ENCODE measurements at places on chromosomes 6 and 20.

DNA sequence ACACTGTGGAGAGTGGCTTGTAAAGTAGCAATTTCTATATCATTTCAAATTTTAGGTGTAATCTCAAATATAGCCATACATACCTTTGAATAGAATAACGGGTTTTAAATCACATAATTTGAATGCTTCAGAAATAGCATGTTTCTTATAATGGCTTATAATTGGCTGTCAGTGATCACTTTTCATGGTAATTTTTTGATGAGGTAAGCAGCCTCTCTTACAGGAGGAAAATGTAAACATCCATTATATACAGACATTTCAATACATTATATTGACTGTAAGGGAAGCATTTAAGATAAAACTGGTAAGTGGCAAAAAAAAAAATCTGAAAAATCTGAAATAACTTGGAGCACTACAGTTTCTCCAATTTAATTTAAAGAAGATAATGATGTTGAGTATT is 67.8 kb upstream of the PHACTR2 start:
- DNase-seq, result no peak

GRCh38 chr6:148986608-148987007 is 239.8 kb downstream of the UST start:
- no peak for DNase-seq

GRCh38 chr6:42374018-42374669 is 77.6 kb downstream of the TRERF1 start:
- DNase-seq, result no peak

DNA sequence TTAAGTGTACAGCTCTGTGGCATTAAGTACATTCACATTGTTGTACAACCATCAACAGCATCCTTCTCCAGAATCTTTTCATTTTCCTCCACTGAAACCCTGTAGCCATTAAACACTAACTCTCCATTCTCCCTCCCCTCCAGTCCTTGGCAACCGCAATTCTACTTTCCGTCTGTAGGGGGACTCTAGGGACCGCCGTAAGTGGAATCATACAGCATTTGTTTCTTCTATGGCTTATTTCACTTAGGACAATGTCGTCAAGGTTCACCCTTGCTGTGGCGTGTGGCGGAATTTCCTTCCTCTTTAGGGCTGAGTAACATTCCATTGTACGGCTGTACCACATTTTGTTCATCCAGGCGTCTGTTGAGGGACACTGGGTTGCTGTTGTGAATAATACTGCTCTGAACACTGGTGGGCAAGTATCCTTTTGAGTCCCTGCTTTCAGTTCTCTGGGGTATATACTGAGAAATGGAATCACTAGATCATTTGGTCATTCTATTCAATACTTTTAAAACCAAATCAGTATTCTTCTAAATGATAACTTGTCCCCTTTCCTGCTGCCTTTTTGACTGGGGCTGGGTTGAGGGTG is 50.7 kb downstream of the PPP1R3G start:
- peak; percentile 78 for DNase-seq

GRCh38 chr6:5205035-5205507 is 55.7 kb downstream of the LYRM4 start:
- DNase-seq, result no peak

Data from NAMALWA (cell line).